Hepatocyte (in vitro differentiated cells): ENCODE measurements at places on chromosomes 12 and 14. TPM values are rescaled to one million over a fixed set of nuclear protein-coding genes. Genes with fewer than 3 reads are reported as not detected.

The CRACR2A gene
- 0.80 and 1.1 TPM in 2 replicates for total RNA-seq

The NDRG2 gene
- total RNA-seq: 92.0 and 114 TPM in 2 replicates

The SDR9C7 gene
- not detected in 2 replicates for total RNA-seq

The CEP128 gene
- total RNA-seq: 3.6 and 9.3 TPM in 2 replicates

The KICS2 gene
- 6.3 and 6.8 TPM in 2 replicates for total RNA-seq

The TMEM229B gene
- 11.7 and 18.3 TPM in 2 replicates for total RNA-seq

The ESRRB gene
- 0.13 TPM in 1 of 2 replicates, not detected in the other for total RNA-seq

The CLECL1 gene
- total RNA-seq: not detected in 2 replicates

The ACTR6 gene
- 21.4 and 38.0 TPM in 2 replicates for total RNA-seq

The P2RX2 gene
- total RNA-seq: not detected in 2 replicates

The RD3L gene
- total RNA-seq: not detected in 2 replicates

The AQP6 gene
- total RNA-seq: not detected in 2 replicates

The RABGGTA gene
- total RNA-seq: 13.0 and 18.2 TPM in 2 replicates

The BCL11B gene
- total RNA-seq: 1.8 and 3.2 TPM in 2 replicates

The ETV6 gene
- total RNA-seq: 8.0 and 8.8 TPM in 2 replicates

The LHX5 gene
- total RNA-seq: 0.04 and 0.10 TPM in 2 replicates

The KSR2 gene
- total RNA-seq: 0.32 and 0.37 TPM in 2 replicates

The IAPP gene
- not detected in 2 replicates for total RNA-seq

The NR2C1 gene
- total RNA-seq: 32.9 and 40.6 TPM in 2 replicates

The CCNT1 gene
- total RNA-seq: 27.0 and 35.1 TPM in 2 replicates

The AKAP3 gene
- total RNA-seq: 0.68 and 3.5 TPM in 2 replicates

The DAZAP2 gene
- 273 and 277 TPM in 2 replicates for total RNA-seq

The TBX3 gene
- total RNA-seq: 133 and 142 TPM in 2 replicates

The ZDHHC22 gene
- 0.04 TPM in 1 of 2 replicates, not detected in the other for total RNA-seq

The ZNF385A gene
- 2.2 and 5.6 TPM in 2 replicates for total RNA-seq

The AQP5 gene
- 1.2 and 1.3 TPM in 2 replicates for total RNA-seq

The RNASE1 gene
- 61.0 and 84.5 TPM in 2 replicates for total RNA-seq

The LRP6 gene
- 35.8 and 42.4 TPM in 2 replicates for total RNA-seq

The APOF gene
- total RNA-seq: 0.12 TPM in 1 of 2 replicates, not detected in the other

The KRT82 gene
- not detected in 2 replicates for total RNA-seq

The DIO3 gene
- 51.1 and 51.3 TPM in 2 replicates for total RNA-seq

The HOXC12 gene
- total RNA-seq: not detected in 2 replicates

The PTCSC3 gene
- total RNA-seq: not detected in 2 replicates

The FOXG1 gene
- not detected in 2 replicates for total RNA-seq

The ADAM20 gene
- total RNA-seq: 0.08 and 0.30 TPM in 2 replicates

The CLEC4D gene
- total RNA-seq: 0.10 TPM in 1 of 2 replicates, not detected in the other

The CLEC6A gene
- total RNA-seq: not detected in 2 replicates
